Kidney (tissue), 22 donors: ENCODE measurements at places on chromosomes 2 and 18. TPM values are rescaled to one million over a fixed set of nuclear protein-coding genes. Genes with fewer than 3 reads are reported as not detected.
A peak's percentile ranks its signal among the peaks of the same experiment; 100 is the strongest.

GRCh38 chr2:240235149-240235803, 94.8 kb upstream of the OTOS start:
- DNase-seq = no peak

DNA sequence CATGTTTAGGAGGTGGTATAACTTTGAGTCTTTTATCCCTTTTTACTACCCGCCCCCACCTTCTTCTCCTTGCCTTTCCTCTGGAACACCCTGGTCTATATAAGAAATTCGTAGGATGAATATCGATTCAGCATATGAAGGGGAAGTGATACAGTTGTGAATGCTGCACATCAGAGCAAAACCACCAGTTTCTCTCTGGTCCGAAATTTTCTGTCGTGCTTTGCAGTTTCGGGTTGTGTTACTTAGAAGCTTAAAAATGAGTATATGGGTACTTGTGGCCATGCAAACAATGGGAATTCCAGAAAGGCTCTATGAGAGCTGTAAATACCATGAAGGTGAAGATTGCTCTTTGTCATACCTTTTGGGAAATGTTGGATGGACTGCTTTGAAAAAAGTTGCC, 60.6 kb downstream of the DAW1 start:
- DNase-seq = no peak

DNA sequence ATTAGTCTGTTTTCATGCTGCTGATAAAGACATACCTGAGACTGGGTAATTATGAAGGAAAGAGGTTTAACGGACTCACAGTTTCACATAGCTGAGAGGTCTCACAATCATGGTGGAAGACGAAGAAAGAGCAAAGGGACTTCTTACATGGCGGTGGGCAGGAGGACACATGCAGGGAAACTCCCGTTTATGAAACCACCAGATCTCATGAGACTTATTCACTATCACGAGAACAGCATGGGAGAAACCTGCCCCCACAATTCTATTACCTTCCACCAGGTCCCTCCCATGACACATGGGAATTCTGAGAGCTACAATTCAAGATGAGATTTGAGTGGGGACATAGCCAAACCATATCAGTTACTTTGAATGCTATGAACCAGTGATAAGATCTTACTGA, 44.1 kb downstream of the SCTR start:
- no peak for DNase-seq

Gene SAG
- not detected for total RNA-seq

- no peak for DNase-seq
Measured at GRCh38 chr18:12946549-12947284, 1.1 kb upstream of the SEH1L start.

DNA sequence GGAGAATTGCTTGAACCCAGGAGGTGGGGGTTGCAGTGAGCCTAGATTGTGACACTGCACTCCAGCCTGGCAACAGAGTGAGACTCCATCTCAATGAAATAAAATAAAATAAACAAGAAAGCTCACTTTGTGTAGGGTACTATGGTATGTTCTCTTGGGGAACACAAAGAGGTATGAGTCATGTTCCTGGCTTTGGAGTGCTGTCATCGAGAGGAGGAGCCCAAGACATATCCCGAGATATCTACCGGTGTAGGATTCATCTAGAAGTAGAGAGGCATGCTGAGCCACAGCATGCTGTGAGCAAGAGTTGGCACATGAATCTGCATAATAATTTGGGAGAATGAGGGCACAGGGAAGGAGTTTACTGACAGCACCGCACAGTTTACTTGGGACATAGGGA, 244.9 kb upstream of the EPHA4 start:
- DNase-seq = no peak

Gene CD28
- total RNA-seq = 4.7 TPM

DNA sequence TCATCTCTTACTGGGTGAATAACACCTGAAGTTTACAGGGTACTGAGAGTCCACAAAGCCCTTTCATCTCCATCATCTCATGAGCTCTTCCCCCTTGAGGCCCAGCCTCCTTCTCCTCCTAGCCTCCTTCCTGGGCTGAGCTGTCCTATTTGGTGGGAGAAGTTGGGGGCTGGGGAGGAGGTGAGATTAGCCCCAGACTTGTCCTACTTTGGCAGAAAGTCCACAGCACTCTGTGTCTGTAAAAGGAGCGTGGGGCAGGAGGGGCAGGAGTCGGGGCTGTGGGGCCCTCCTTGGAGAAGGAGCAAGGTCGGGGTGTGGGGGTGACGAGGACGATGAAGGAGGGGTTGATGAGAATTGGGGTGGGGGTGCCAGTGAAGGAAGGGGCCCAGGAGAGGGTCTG, 10.0 kb upstream of the DES start:
- no peak for DNase-seq

- no peak for DNase-seq
Measured at GRCh38 chr2:85741211-85741832, 12.5 kb upstream of the ATOH8 start.

DNA sequence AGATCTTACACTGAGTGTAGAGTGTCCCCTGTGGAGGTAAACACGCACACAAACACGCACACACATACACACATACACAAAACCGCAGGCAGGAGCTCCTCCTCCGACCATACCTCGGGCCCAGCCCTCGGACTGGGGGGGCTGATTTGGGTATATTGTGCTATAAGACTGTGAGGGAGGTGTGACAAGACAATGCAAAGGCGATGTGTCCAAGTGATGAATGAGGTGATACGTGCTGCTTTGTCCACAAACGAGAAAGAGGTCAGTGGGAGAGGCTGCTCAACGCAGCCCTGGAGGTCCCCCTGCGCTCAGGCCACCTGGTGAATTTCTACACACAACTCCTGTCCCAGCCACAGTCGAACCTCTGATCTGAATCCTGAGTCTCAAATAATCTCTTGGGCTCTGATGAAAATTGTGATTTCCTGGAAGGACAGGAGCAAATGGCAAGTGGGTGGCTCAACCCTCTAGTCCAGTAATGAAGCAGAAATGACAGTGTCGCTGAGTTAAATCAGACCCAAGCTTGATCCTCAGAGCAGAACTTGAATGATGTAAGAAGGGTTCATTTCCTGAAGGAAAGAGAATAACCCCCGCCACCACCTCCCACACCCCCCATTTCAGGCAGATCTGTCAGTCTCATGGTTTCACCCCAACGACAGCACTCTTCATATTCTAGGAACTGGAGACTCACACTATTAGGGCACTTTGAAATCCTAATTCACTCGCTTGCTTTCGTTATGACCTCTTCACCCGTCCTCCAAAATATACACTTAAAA, 48.9 kb upstream of the ASXL2 start:
- DNase-seq = no peak

- no peak for DNase-seq
Measured at GRCh38 chr2:15579641-15580040, 12.0 kb upstream of the DDX1 start.

DNA sequence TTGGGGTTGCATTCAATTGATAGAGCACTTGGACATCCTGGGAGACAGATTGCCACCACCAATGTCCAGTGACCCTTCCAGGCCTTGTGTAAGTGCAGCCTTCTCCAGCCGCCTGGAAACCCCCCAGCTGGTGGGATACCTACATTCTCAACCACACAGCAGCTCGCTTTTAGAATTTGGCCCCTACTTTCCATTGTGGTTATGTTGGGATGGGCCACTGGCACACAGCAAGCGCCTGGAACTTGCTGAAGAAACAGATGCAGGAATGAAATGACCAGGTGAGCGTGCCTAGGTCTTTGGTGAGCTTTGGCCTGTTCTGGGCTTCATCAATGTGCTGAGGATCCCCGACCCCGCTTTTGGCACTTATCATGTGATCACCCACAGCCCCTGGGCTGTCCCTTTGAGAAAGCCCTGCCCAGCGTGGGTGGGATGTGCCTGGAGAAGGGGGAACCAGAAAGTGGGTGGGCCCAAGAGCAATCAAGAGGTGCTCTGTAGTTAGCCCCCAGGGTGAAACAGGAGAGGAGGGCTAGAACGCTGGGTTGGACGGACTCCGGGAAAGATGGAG, 16.0 kb upstream of the NTSR2 start:
- DNase-seq = no peak

GRCh38 chr2:2827046-2827636, 496.1 kb upstream of the MYT1L start:
- DNase-seq = no peak

- peak; percentile 53 for DNase-seq
Measured at GRCh38 chr2:32825291-32825712, 121.5 kb upstream of the LTBP1 start.

GRCh38 chr2:195569255-195569654, 87.8 kb upstream of the SLC39A10 start:
- no peak for DNase-seq

DNA sequence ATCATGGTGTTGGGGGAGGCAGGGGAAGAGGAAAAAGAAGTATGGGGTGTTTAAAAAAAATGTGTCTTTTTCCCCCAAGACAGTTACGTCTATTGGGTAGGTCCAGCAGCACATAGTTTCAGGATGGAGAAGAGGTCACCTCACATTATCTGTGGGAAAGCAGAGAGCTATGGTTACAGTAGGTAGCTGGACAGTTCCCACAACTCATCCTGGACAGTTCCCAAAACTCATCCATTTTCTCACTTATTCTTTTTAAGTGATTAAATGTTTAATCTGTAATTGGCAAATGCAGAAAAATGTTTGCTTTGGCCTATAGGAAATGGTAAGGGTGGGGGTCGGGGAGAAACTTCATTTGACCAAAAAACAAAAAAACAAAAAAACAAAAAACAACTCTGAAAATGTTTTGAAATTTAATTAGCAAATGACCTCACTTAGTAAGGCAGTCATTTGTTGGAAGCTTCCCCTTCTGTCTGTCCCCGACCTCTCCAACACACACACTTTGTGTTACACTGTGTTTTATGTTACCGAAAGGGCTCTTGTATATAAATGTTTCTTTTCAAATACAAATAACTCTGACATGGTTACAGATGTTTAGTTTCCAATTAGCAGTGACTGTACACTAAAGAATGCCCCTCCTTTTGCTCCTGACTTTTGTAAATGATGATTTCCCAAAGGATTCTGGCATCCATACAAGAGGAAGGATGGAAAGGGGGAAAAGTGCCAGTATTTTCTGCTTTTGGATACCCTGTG, 173.3 kb upstream of the ZFP36L2 start:
- DNase-seq = no peak
